Kasumi-1 (cell line): ENCODE measurements at places on chromosomes 3 and 15.
A peak's percentile ranks its signal among the peaks of the same experiment; 100 is the strongest.

DNA sequence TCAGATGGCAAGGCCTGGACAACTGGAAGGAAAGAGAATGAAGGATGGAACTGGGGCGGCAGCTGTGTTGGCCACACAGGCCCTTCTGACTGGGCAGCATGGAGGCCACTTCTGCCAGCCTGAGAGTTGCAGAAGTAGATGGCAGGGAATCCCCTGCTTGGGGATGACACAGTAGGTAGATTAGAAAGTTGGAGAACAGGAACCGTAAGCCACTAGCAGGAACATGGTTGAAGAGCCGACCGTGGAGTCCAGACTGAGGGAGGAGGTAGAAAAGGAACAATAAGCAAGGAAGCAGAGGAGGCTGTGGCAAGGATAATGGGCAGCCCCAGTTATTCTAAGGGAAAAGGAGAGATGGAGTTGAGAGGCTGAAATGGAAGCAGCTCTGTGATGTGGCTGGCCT is 26.4 kb upstream of the ZNF774 start:
- no peak for DNase-seq

DNA sequence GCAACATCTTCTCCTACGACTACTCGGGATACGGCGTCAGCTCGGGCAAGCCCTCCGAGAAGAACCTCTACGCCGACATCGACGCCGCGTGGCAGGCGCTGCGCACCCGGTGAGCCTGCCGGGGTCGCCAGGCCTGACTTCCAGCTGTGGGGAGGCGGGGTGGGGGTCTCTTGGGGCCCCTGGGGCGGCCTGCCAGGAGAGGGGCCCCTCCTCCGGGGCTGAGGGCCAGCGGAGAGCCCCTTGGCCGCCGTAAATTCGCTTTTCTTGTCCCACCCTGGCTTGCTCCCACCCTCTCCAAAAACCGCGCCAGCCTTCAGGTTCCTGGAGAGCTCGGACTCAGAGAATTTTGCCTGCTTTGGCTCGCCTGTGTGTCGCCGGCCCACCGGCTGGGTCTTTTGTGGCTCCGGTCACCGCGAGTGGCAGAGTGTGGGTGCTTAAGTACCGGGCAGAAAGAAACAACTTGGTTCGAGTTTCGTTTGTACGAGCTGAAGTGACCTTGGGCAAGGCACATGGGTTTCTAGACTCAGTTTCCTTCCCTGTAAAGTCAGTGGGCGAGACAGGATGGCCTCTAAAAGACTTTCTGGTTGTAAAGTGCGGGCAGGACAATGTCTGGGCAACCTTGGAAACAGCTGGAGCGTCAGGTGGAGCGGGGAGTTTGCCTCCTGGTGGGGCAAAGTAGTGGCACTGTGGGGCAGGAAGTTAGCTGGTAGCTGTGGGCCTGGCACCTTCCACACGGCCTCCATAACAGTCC is 976 bp downstream of the ABHD17C start:
- peak; percentile 54 for DNase-seq

DNA sequence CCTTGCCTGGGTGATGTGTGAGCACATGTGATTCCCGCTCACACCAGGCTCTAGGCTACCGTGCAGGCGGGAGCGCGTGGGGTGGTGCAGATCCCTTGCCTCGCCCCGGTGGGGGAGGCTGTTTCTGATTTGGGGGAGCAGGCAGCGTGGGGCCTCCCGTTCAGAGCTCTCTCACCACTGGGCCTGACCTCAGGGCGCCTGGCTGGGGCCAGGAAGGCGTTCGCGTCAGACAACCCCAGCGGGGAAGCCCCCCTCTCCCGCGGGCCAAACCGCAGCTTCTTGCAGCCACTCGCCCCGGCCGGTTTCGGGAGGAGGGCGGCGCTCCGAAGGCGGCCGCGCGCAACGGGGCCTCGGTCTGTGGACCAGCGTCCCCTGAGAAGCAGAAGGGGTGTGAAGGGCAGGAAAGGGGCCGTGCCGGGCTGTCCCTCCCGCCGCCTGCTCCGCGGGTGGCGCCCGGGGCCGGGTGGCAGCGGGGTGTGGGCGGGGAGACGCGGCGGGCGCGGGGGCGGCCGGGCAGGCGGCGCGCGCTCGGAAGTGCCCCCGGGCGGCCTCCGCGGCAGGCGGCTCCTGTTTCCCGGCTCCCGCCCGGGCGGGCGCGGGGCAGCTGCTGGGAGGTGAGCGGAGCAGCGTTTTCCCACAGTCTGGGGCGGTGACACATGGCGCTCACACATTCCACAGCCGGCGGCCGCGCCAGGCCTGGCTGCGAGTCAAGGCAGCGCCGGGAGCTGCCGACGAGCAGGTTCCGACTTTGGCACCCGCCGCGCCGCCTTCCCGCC is 65.1 kb upstream of the HES1 start:
- DNase-seq = peak; percentile 43

GRCh38 chr3:47398228-47398627 is 17.4 kb downstream of the PTPN23 start:
- no peak for DNase-seq

DNA sequence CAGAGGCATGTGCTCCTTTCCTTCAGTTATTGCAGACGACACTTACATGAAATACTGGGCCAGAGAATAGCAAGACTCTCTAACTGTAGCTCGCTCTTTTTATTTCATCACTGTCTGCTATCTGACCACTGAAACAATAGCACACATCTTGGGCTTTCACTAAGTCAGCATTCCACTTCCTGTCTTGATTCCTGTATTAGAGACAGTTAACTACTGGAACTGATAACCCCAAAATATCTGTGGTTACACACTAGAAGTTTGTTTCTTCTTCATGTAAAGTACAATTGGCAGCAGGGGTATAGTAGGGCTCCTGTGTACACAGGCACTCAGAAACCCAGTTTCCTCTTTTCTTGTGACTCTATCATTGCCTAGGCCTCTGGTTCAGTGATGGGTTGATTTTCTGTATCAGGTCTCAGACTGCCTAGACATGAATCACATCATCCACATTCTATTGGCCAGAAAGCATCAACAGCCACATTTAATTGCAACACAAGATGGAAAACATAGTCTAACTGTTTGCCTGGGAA is 230.2 kb upstream of the CD96 start:
- peak; percentile 88 for DNase-seq

DNA sequence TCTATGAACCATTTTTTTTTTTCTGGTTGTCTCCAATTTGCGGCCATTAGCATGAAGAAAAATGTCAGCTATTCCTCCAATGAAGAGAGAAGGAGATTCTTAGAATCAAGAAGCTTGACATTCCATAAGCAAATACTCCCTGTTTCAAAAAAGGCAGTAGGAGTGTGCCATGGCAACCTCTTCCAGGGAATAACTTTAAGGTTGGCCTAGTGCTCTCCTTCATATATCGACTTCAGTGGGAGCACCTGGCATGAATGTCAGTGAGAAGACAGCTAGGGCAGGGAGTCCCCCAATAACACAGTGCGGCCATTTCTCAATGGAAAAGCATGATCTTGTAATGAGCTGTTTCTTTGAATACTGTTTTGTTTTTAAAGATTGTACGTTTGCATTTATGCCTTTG is 493.0 kb upstream of the ATP11B start:
- DNase-seq = no peak

DNA sequence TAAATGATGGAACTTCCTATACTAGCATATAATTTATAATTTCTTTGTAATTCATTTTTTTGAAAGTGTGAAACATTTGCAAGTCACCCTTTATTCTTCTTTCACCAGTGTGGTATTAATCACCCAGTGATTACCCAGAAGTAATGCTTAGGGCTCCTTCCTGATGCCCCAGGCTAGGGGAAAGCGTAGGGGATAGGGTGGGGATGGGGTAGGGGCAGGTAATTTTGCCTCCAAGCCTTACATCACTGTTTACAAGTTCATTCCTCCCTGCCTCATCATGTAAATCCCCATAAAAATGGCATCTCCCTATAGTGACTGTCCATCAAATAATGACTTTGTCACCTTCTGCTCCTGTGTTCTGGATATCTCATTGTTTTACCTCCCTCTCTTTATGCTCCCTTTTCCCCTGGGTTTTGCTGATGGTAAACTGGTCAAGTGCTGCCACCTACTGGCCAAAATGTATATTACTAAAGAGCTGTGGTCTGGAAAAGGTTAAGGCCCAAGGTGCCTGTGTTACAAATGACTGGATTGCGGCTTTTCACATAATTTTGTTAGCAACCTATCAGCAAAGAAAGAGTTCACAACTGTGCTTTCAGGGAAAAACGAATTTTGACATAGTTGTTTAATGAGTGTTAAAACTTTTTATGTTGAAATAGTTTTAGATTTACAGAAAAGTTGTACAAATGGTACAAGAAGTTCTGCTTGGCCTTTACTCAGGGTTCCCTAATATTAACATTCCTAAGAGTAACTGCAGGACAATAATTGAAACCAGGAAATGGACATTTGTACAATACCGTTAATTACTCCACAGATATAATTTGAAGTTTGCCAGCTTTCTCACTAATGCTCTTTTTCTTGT is 54.7 kb downstream of the ONECUT1 start:
- peak; percentile 92 for DNase-seq

DNA sequence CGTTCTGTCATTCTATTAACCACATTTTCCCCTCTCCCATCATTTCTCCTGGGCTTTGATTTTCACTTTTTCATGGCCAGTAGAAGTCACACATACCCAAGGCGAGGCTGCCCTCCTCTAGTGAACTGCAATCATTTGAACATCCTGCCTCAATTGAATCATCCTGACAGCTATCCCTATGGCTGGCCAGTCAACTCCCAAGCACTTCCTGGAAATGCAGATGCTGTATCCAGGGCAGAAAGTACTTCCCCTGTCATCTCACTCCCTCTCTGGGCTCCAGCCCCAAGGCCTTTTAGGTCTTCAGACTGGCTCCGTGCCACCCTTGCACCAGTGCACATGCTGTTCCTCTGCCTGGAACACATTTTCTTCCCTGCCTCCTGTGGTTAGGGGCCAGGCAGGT is 738.3 kb upstream of the CFAP20DC start:
- DNase-seq = no peak

GRCh38 chr3:149020196-149020838 is 29.0 kb downstream of the GYG1 start:
- DNase-seq = no peak

DNA sequence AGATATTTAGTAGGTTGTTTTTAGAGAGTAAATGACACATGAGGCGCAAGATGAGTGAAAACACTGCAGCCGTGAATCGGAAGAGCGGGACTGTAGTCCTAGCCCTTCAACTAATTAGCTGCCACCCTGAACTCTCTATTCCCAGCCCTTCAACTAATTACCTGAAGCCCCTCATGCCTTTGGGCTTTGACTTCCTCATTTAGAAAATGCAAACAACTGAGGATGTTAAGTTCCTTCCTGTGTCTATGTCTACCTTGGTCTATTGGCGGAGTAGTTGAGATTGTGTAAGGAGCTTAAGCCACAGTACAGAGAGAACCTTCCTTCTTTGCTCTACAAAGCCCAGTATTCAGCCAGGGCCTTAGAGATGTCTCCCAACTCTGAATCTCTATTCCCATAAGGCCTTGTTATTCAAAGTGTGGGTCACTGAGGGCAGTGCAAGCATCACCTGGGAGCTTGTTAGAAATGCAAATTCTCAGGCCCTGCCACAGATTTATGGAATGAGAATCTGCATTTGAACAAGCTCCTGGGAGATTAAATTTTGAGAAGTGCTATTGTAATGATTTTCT is 71.8 kb upstream of the SCN5A start:
- DNase-seq = no peak

DNA sequence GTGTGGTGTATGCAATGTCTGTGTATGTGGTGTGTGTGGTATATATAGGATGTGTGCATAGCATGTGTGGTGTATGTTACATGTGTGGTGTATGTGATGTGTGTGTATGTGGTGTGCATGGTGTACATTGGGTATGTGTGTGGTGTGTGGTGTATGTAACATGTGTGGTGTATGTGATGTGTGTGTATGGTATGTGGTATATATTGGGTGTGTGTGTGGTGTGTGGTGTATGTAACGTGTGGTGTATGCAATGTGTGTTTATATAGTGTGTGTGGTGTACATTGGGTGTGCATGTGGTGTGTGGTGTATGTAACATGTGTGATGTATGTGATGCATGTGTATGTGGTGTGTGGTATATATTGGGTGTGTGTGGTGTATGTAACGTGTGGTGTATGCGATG is 41.9 kb downstream of the ARRDC4 start:
- DNase-seq = no peak

- no peak for DNase-seq
Measured at GRCh38 chr15:66739287-66739686, 37.3 kb downstream of the SMAD6 start.

DNA sequence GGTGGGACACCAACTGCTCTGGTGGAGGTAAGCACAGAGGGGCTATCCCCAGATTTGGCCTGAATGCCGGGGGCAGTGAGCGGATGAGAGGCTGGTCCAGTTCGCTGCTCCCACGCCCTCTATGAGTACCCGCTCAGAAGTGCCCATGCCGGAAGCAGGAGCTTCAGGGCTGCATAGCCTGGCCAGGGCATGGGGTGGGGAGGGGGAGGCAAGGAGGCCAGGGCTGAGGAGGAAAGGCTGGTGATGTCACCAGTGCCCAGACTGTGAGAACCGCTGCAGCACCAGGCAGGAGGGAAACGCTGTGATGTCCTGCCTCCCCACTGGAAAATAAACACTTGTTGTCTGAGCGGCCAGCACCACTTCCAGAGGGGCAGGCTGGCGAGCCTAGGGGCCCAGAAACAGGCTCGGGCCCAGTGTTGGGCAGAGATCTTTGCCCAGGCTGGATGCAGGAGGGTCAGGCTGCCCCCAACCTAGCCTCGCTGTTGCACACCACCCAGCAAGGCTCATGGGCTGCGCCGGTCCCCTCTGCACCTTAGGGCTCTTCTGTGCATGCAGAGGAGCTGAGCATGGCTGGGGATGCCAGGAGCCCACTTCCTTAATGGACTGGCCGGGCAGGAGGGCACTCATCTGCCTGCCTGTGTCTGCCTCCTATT is 10.9 kb upstream of the DLL4 start:
- DNase-seq = no peak

GRCh38 chr3:113157408-113158030 is 53.8 kb upstream of the BOC start:
- no peak for DNase-seq

DNA sequence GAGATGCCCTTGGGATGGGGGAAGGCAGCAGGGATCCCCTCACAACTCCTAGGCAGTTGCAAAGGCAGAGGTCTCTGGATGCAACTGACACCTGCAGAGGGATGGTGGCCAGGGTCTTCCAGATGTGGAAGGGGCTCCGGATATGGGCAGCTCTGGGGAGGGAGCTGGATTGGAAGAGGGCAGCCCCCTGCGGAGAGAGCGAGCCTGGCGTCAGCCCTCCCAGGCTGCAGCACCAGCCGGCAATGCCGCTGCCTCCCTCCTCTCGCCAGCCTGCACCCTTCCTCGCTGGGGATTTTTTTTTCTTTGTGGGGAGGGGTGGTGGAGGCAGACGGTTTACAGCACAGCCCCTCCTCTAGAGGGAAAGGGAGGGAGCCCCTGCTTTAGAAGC is 1.6 kb downstream of the INSYN1 start:
- DNase-seq = no peak

GRCh38 chr3:29195056-29195455 is 85.8 kb upstream of the RBMS3 start:
- DNase-seq = no peak

GRCh38 chr3:60434950-60435349 is 816.3 kb downstream of the FHIT start:
- no peak for DNase-seq

DNA sequence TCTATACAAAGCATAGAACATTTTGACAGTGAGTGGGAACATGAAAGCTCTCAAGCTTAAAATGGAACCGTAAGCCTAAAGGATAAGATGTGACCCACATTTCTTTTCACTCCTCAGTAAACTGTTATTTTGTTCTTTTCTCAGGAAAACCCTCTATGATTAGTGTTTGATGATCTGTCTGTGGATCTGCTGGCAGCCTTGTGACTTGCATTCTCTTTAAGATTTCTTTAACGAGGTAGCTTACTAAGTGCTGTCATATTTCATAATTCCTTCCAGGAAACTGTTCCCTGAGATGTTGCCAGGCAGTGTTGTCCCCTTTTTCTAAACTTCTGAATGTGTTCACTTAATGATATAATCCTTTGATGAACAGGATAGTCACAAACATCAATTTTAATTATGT is 167.6 kb downstream of the PYDC2 start:
- DNase-seq = no peak
